Cerebellar nuclear complex (tissue), 1 donor: ENCODE measurements at places on chromosomes 7 and 10.
A peak's percentile ranks its signal among the peaks of the same experiment; 100 is the strongest.

DNA sequence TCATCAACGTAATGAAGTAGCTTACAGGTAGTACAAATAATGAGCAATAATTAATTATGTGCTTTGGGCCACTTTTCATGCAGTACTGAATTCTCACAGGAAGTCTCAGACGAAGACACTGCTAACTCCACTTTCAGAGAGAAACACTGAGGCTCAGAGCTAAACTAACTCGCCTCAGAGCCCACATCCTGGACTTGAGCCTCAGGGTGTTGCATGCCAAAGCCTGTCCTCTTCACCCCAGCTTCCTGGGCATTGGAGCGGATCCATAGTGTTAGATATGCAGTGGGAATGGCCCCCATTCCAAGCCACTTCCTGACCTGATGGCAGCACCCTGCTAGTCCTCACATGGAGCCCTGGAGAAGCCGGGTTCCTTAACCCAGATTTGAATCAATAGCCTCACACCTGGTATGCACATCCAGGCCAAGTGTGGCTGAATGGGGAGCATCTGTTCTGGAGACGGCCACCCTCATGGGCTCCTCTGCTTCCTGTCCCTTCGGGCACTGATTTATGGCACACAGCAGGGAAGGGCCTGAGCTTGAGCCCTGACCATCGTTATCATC, 265.1 kb upstream of the ZNF32 start:
- no peak for DNase-seq

DNA sequence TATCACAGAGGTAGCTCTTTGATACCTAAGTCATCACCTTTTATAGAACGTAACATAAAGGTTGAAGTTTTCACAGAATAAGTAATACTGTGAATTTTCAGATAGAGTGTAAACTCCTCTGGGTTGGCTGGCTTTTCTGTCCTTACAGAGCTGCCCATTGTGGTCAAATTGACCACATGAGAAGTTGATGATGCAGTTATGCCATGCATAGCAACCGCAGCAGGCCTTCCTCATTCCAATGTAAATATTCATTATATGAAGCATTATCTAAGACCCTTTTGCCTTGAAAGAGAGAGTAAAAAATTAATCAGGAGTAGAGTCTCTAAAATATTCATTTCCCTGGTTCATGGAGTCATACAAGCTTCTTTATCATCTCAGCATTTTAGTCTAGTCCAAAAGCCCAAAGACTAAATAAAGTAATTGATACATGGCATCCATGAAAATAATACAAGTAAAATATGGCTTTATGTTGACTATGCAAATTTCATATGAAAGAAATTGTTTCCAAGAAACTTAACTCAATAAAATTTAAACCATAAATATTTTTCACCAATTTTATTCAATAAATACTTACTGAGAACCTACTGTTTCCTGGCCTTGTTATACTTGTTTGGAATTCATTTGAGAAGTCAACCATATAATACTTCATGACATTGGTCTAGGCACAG, 516.4 kb downstream of the PCDH15 start:
- no peak for DNase-seq

DNA sequence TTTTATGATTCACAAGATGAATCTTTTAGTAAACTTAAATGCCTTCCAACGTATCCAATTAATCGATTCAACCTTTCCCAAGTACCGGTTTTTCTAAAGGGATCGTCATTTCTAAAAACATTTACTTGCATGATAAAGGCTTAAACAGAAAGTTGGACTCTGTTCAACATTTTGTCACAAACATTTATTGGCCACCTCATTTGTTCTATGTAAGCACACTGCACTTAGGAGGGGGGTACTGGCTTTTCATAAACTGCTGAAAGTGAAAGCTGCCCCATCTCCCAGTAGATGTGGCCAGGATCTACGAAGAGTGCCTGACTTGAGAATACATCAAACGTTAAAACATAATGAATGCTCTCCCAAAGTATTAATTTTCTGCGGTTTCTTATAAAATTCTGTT, 37.3 kb upstream of the LAMB4 start:
- no peak for DNase-seq

DNA sequence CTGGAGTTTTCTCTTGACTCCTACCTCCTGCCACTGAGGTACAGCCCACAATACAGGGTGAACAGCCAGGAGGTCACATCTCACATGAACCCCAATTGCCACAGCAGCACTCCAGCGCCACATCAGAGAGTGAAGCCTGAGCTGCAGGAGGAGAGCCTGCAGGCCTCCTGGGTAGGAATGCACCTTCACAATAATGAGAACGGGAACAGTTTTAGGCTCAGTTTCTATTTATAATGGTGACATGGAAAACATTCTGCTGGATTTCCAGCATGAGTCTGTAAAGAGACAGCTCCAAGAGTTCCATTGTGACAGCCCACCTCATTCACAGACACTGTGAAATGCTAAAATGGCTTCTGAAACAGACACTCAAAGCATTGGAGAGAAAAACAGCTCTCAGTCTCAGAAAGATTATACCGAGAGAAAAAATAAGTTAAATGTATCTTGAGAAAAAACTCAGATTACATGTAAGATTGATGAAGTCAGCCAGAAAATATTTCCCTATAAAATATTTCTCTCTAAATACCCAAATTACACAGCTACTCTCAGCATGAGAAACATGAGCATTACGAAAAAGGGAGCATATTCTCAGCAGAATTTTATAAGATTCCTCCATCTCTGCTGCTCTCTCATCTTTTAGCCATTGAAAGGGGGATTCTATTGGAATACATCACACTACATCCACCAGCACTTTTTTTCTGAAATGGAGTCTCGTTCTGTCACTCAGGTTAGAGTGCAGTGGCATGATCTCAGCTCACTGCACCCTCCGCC, 11.3 kb downstream of the ZNF680 start:
- no peak for DNase-seq

- DNase-seq, result no peak
Observed at GRCh38 chr7:150368884-150369747, 494 bp downstream of the REPIN1 start.

GRCh38 chr10:68992636-68993440, 4.2 kb downstream of the KIFBP start:
- no peak for DNase-seq

GRCh38 chr10:24894728-24895127, 57.7 kb downstream of the PRTFDC1 start:
- DNase-seq, result no peak

DNA sequence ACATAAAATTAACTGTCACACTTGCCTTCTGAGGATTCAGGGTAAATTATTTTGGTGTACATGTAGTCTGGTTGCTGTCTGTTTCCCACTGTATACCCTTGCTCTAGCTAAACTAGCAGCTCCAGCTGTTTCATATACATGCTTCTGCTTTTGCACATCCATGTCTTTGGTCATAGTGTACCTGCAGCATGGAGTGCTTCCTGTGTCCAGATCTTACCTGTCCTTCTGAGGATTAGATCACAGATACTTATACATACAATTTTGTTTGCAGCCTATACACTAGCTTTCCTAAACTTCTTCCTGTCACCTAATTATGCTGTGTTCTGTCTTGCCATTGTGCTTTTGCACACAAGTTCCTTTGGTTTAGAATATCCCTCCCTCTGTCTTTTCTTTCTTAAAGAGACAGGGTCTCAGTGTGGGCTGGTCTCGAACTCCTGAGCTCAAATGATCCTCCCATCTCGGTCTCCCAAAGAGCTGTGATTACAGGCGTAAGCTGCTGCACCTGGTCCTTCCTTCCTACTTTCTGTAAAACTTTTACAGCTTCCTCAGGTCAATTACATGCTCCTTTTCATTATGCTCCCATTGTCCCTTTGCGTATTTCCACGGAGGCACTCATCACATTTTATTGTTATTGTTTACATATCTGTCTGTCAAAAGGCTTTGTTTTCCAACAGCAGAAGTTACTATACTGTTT, 33.8 kb downstream of the TPST1 start:
- DNase-seq, result no peak

DNA sequence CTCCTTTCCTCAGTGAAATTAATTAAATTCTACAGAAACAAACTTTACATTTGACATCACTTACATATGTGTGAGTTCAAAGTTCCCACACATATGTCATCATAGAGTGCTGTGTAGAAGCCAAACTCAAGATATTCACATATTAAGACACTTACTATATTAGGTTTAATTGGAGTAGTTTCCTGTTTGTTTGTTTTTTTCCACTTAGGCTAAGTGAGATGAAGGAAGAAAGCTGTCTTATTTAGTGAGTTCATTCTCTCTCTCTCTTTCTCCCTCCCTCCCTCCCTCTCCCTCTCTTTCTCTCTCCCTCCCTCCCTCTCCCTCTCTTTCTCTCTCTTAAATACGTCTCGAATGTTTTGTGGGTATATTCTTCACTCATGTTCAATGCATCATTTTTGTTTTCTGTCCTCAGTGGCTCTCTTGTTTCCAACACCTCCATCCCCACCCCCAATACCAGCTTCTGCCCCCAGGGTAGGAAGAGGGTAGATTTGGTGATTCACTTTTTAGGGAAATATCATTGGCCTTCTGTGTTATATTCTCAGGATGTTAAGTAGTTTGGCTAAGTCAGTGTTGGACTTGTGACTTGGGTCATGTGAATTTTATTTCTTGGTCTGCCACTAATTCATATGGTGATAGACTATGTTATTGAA, 262.0 kb downstream of the FRMD4A start:
- DNase-seq, result no peak

GRCh38 chr10:31739146-31739545, 189.5 kb downstream of the ARHGAP12 start:
- DNase-seq, result no peak

- no peak for DNase-seq
Observed at GRCh38 chr10:124999433-125000365, 57.8 kb downstream of the ZRANB1 start.

GRCh38 chr10:92047215-92047614, 123.6 kb downstream of the BTAF1 start:
- DNase-seq, result no peak

GRCh38 chr7:94412762-94413322, 18.1 kb downstream of the COL1A2 start:
- DNase-seq, result no peak

DNA sequence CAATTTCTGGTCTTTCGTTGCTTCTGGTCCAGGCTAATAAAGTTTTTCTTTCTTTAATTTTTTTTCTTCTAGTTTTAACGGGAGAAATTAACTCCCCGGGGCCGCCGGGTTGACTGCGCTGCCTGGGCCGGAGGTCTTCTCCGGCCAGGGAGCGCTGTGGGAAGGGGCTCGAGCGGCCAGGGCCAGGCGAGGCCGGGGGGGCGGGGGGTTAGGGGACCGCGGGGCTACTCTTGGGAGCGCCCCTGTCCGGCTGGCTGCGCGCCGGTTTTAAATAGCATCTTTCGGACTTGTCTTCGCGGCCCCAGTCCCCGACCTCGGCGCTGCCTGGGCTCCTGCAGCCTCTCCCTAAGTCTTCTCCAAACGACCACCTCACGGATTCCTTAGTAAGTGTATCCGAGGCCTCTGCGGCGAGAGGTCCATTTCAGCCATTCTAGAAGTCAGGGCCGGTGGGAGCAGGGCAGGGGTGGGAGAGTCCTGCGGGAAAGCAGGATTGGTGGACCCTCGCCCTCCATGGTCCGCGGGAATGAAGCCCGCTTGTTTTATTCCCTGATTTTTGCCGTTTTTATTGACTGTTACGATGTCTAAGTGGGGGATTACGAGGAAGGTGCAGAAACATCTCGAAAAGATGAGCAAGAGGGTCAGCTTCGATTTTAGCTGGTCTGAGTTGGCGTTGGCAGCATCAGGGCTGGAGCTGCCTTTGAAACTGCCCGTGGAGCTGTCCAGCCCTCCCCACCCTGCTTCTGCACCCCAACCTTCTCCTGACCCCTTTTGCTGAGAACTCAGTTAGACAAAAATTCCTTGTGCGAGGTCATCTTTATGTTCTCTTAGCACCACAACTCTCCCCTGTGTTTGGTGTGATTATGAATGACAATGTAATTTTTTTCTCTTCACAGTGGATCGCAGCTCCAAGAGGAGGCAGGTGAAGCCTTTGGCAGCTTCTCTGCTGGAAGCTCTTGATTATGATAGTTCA, 555 bp downstream of the PHF14 start:
- DNase-seq, result no peak

DNA sequence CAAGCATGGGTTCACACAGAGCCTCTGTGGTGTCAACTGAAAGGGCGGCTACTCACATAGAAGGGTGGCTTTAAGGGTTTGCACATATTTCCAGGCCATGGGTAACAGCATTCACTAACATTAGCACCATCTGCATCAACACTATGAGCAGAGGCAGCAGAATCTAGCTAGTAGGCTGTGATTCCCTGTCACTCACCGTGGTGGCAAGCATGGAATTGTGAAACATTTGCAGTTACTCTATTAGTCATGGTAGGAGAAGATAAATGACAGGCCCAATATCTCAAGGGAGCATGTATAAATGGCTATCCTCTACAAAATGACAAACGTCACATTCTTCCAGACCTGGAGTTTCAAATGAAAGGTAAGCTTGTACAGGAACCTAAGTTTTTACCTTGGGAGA, 32.2 kb upstream of the CUBN start:
- DNase-seq, result no peak

- peak; percentile 18 for DNase-seq
Observed at GRCh38 chr10:98170249-98171117, 36.0 kb downstream of the R3HCC1L start.

- DNase-seq, result no peak
Observed at GRCh38 chr7:51310131-51310583, 6.5 kb downstream of the COBL start.

GRCh38 chr10:126140746-126141273, 244.4 kb downstream of the FANK1 start:
- no peak for DNase-seq

- DNase-seq, result no peak
Observed at GRCh38 chr7:42493436-42494198, 256.6 kb upstream of the GLI3 start.

GRCh38 chr7:111437736-111438135, 124.6 kb downstream of the IMMP2L start:
- no peak for DNase-seq

DNA sequence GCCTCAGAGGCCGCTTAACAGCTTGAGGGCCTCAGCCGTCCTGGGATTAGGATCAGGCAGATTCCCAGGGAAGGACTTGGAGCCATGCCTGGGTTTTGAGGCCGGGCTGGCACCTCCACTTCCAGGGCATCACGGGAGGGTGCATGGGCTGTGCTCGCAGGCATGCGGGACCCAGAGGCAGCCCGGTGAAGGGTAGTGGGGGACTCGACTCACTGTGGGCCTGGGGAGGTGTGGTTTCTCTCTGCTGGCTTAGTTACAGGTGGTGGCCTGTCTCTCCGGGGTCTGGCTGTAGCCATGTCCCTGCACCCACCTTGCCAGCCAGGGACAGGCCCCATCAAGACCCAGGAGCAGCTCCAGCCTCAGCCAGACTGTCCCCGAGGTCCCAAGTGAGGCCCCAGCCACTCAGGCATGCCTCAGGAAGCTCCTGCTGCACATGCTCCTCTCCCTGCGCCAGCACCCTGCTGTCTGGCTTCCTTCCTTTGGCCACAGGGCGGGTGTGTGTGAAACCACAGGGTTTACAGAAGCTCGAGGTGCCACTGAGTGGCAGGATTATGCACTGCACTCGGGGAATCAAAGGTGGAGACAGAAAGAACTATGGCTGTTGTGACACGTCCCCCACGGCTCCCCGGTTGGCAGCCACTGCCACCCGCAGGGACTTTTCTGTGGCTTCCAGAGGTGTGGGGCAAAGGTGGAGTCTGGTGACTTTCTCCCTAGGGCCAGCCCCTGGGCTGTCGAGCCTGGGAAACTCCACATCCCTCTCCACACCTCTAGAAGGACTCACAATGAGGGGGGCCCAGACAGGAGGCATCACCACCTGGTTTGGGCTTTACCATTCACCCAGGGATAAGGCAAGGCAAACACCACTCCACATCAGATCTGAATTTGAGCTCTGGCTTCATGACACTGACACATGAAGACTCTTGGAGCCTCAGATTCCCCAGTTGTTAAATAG, 19.7 kb downstream of the GOLGA7B start:
- DNase-seq, result peak; percentile 90

- DNase-seq, result no peak
Observed at GRCh38 chr10:734481-734880, 45.0 kb upstream of the DIP2C start.
